ENCODE measurements at places on chromosomes 11 and 22.

DNA sequence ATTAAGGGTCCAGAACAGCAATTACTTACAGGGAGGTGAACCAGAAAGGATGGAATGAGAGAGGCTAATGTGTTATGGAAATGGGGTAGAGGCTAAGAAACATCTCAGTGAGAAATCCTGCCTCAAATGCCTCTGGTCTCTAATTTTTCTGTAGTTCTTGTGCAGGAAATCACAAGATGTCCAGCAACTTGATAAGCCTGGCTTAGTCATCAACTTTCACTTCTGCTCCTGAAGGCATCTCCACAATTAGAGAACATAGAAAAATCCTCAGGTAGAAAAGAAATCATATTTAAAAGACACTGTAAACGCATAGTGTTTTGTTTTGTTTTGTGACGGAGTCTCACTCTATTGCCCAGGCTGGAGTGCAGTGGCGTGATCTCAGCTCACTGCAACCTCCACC lies 18.7 kb downstream of the MRGPRX4 start:
- DNase-seq = no peak

- no peak for DNase-seq
Measured at GRCh38 chr22:38941488-38941987, 15.9 kb upstream of the APOBEC3A start.

DNA sequence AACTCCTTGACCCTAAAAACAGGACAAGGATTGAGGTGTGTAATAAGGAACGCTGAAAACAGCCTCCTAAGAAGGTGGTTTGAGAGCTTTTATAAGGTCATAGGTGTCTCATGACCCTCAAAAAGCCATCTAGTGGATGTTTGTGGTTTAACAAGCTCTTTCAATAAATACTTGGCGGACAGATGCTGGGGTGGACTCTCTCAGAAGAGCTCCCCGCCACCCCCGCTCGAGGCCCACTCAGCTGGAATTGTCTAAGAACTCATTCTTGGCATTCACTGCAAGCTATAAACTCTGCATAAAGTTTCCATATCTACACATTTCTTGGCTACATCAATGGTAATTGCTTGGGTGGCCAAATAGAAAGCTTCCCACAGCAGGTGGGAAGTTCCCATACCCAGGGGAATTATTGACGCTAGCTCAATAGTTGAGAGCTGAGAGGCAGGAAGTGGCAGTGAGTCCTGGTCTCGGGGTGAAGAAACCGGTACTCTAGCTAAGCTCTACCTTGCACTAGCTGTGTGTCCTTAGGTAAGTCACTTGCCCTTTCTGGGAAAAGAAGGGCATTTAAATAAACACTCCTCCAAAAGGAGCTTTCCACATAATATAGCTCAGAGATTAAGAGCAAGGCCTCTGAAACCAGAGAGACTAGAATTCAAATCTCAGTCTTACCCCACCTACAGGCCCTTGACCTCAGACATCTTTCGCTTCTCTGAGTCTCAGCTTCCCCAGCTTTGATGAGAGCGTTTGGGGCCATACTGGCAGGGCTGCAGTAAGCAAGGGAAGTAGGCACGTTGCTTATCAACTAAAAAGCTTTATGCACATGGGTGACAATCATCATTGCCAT lies 6.4 kb downstream of the MS4A15 start:
- DNase-seq = no peak

- no peak for DNase-seq
Measured at GRCh38 chr22:36940676-36941075, 27.2 kb downstream of the CSF2RB start.

GRCh38 chr11:111525456-111525855 lies 10.9 kb downstream of the HOATZ start:
- no peak for DNase-seq

DNA sequence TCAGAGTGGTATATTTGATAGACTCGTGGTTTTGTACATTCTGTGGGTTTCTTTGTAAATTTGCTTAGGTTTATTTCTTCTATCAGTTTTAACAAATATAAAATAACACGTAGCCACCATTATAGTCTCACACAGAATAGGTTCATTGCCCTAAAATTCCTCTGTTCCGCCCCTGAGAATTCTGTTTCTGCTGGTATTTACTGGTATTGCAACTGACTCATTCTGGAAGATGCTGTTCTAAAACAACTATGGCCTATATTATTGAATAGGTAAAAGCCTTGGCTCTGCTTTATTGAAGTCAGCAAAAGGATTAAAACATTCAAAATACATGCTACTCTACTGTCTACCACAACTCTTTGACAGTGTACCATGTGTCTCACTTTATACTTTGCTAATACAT lies 119.1 kb upstream of the CHORDC1 start:
- no peak for DNase-seq
